Stimulated activated naive CD4-positive, alpha-beta T cell treated with Interleukin-2 at 50 U/mL for 16 hours (primary cell): ENCODE measurements at places on chromosomes 12 and 14.
A peak's percentile ranks its signal among the peaks of the same experiment; 100 is the strongest.

DNA sequence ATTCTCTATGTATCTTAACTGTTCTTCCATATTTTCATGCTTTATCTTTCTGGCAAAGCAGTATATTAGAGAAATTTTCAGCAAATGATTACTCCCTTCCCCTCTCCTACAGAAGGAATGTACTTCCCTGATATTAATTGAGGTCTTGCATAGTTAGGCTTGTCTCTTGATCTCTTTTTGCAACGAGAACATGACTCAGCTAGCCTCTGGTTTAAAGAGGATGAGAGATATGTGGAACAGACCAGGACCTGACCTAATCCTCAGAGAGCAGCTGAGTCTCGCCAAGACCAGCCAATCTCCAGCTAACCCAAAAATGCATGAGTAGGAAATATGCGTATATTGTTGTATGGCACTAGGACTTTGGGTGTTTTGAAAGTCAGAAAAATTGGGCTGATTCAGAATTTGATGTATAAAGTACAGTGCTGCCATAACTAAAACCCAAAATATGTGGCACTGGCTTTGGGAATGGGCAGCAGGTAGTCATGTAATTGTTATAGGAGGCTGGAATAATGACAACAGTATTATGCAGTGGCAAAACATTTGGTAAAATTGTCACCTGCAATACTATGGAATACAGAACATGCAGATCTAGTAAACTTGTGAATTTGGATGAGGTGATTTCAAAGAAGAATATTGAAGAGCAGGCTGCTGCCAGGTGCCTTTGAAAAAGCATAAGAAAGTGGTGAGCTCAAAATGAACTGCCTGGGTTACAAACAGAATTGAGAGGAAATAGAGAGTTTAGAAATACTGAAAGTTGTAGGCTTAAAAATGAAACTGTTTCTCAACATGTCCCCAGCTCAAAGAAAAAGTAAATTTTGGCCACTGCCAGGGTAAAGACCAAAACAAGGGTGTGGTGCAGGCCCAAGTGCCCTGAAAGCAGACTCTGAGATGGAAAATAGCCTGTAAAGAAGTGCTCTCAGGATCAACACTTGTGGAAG, 9.3 kb upstream of the USP15 start:
- no peak for DNase-seq

DNA sequence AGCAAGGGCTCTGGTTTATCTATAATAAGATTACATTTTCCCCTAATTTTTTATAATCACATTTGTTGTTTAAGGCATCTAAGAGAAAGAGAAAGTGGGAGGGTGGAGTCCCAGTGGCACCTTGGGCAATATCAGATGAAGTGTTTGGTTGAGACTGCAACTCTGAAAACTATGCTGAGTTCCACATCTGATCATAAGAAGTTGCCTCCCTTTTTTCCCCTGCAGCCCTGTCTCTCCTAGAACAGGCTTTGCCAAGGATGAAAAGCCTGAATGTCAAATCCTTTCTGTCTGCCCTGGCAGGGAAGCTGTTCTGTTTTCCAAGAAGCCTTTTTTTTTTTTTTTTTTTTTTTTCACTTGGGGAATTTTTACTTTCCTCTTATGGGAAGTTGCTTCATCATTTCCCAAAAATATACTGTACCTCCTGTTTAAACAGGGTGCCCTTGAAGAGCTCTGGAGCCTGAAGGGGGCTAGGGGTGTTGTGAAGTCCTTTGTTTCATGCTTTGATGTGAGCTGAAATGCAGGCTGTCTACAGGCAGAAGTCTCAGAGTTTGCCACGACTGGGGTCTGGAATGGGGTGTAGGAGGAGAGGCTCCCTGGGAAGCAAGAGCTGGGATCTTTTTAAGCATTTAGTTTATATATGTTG, 71.3 kb downstream of the SUSD6 start:
- DNase-seq, result no peak

- no peak for DNase-seq
These were observed 123.8 kb upstream of the RTL1 start for GRCh38 chr14:101027291-101027690.

GRCh38 chr12:72141381-72141780, 130.8 kb upstream of the TRHDE start:
- no peak for DNase-seq

GRCh38 chr12:107612508-107612907, 73.1 kb upstream of the PWP1 start:
- DNase-seq, result no peak

DNA sequence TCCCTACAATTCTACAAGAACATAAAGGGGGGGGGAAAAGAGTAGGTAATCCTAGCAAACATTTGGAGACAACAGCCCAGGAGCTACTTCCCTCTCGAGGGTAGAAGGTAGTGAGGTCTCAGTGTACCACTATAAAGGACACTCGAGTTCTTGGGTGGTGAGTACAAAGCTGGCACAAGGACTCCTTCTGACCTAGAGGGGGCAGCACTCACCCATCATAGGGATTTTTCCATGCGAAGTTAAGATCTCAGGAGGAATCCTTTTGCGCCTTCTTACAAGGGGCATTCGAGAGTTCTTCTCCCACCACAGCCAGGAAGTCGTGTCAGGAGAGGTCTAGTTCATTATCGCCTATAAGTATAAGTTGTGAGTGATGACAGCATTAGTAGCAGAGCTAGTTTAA, 200.2 kb upstream of the RBM19 start:
- no peak for DNase-seq

DNA sequence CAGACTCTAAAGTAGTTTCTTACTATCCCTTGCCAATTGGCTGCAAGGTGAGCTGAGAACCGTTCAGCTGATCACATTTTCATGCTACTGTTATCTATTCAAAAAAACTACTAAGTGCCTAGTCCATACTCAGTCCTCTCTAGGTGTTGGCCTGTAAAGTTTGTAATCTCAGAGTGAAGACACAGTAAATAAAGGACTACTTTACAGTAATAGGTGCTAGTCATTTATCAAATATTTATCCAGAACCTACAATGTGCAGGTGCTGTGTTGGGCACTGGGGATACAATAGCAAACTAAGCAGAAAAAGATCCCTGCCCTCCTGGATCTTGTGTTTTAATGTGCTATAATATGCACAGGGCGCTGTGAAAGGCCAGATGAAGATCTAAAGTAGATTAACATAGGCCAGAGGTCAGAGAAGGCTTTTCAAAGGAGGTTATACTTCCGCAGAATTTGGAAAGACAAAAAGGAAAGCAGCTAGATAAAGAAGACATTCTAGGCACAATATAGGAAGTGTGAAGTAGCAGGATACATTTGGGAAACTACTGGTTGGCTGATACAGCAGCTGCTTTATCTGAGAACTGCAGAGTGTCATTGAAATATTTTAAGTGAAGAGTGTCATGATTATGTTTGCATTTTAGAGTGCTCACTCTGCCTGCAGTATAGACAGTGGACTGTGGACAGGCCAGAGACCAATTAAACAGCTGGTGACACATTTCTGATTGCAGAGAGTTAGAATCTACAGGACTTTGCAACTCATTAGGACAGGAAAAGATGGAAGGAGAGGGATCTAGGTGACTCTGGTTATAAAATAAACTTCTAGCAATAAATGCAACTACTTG, 8.0 kb upstream of the ACTR10 start:
- no peak for DNase-seq

GRCh38 chr12:11545484-11546330, 103.8 kb upstream of the ETV6 start:
- DNase-seq, result peak; percentile 23

DNA sequence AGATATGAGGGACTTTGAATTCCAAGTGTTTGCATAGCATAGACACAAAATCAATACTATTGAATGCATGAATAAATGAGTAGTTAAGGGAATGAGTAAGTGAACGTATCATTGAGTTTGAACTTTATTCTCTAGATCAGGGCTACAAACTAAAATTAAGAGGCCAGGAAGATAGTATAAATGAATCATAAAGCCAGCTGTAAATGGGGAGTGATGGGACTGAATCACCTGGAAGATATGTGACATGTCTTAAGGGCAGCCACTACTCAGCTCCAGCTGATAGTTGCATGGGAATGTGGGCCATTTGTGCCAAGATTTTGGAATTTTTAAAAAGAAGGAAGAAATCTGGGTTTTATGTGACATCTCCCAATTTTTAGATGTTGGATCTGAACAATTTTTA, 229.9 kb downstream of the AKAP6 start:
- no peak for DNase-seq

GRCh38 chr12:110451263-110451662, 1.1 kb upstream of the ARPC3 start:
- no peak for DNase-seq

DNA sequence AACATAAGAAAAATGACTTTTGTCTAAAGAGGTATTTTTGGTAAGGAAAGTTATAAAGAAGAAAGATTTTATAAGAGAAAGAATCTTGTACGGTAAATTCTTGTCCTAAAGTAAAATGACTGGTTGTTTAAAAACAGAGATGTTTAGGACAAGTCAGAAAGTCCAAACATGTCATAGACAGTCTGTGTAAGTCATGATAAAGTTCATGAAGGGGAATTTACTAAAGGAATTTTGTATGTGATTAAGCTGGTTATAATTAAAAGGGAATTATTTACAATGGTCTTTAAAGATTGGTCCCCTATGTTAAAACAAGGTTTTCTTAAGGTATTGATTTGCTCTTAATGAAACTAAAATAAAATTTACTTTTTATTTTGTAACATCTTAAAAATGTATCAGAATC, 269.4 kb upstream of the CCDC196 start:
- no peak for DNase-seq

DNA sequence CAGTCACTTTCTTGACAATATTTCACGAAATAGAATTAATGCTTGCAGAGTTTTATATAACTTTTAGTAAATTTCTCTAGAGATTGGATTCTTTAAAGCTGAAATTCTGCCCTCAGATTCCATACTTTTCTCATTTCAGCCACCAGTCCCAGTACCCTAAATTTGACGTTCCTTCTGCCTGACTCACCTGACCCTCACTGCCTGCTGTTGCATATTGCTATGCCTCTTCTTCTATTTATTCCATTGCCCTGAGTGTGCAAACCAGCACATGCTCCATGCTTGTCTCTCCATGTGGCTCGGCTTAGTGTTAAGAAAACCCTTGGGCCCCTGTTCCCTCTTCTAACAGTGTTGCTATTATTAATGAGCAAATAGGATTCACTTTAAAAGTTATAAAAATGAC, 533.3 kb downstream of the LRFN5 start:
- no peak for DNase-seq

DNA sequence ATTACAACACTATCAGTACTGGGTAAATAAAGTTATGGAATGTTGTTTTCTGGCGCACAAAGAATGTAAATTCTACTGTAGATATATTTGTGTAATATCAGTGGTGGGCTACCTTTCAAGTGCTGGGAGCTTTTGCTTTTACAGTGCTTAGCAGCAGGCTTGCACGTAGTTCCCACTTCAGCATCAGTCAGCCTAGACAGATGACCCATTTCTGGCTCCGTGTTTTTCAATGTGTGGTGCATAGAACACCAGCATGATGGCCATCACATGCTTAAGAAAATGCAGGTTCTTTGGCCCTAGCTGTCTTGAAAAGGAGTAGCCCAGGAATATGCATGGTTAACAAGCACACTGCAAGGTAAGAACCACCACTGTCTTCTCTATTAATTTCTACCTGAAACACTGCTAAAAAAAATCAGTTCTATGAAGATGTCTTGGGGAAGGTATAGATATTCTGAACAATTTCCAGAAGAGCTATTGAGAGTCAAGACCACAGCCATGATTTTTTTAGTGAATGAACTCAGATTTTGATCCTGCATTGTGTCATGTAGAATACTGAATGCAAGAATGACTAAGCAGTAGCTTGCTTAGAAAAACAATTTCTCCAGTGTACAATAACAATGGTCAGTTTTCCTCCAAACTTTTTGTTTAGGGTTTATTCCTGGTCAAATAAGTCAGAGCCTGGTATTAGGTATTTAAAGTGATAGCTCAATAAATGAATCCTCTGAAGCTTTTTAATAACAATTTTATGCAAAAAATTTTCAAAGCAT, 195.7 kb downstream of the AKAP6 start:
- no peak for DNase-seq

- no peak for DNase-seq
These were observed 2.3 kb upstream of the LUM start for GRCh38 chr12:91113621-91114020.

DNA sequence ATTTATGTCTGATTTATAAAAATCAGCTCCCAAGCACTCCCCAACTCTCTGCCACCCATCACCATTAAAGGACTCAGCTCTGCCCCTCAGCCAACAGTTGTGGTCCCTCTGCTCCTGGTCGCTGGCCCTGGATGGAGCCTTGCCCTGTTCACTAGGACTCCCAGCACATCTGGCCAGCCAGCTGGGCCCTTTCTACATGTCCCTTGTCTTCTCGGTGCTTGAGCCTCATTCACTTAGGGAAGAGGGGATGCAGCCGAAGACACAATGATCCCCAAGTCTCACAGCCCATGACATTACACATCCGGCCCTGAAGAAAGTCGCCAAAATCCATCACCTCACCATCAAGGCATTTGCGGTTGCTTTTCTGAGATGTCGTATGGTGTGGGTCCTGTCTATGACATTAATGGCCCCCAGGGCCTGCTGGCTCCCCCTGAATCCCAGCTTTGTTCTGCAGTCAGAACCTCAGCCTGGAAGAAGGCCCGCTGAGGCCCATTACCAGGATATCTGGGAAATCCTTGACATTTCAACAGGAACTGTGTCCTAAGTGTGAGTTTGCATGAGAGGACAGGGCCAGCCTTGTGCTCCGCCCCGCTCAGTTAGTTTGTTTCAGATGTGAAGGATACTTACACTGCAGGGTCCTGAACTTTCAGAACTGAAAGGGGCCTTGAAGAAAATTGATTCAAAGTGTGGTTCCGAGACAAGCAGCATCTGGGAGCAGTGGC, 19.1 kb downstream of the TSPAN11 start:
- DNase-seq, result no peak

- DNase-seq, result no peak
These were observed 27.4 kb upstream of the FLVCR2 start for GRCh38 chr14:75551021-75551420.

DNA sequence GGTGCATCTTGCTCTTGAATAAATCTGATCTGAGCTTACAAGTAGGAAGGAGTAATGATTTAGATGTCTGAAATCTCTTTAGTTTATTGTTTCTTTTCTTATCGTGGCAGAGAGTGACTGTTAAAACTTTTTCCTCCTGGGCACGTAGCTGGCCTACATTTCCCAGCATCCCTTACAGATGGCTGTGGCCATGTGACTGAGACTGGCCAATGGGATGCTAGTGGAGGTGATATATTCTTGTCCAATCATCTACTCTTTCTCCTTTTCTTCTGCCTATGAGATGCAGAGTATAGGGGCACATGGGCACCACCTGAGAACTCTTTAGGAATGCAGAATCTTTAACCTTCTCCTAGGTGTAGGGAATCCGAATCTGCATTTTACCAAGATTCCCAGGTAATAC, 237.3 kb downstream of the RGS6 start:
- no peak for DNase-seq

DNA sequence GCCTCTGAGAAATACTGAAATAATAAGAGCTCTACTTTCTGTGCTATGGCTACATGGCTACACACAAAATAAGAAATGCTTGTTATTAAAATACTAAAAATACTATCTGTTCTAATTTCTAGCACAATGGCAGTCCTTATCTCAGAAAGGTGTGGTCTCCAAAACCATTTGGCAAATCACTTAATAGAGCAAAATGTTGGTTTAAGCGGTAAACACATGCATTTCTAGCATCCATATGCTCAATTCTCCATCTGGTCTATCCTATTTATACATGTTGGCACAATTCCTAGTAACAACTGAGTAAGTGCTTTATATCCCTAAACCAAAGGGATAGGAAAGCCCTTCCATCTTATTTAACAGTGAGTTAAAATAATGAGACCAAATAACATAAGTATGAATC, 107.0 kb downstream of the PAPLN start:
- DNase-seq, result no peak

GRCh38 chr14:74848768-74849167, 27.2 kb downstream of the PROX2 start:
- no peak for DNase-seq
